ELR (cell line): ENCODE measurements at places on chromosomes 12 and 14.

- no peak for DNase-seq
Measured at GRCh38 chr12:68506619-68507018, 104.1 kb upstream of the RAP1B start.

- DNase-seq: no peak
Measured at GRCh38 chr14:42130815-42131214, 524.1 kb downstream of the LRFN5 start.

DNA sequence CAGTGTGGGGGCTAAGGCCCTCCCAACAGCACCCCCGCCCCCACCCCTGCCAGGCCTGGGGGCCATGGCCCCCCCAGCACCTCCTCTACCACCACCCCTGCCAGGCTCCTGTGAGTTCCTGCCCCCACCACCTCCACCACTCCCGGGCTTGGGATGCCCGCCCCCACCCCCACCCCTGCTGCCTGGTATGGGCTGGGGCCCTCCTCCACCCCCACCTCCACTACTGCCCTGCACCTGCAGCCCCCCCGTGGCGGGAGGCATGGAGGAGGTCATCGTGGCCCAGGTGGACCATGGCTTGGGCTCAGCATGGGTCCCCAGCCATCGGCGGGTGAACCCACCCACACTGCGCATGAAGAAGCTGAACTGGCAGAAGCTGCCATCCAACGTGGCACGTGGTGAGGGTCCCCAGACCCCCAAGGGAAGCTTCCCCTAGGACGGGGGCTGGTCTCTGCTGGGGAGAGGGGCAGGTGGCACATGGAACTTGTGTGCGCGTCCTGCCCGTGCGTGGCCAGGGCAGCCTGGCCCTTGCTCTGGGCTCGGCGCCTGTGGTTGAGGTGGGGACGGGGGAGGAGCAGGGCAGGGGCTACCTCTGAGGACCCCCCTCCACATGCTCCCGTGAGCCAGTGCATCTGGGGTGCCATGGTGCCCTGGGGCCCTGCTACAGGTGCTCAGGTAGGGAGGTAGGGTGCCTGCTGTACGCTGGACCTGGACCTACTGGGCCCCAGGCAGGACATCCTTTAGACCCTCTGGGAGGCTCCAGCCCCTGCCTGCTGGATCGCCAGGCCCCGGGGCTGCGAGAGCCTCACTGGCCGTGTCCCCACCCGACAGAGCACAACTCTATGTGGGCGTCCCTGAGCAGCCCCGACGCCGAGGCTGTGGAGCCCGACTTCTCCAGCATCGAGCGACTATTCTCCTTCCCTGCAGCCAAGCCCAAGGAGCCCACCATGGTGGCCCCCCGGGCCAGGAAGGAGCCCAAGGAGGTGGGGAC is 16.1 kb upstream of the ADSS1 start:
- no peak for DNase-seq

GRCh38 chr14:105484997-105485393 is 1.7 kb upstream of the CRIP1 start:
- DNase-seq: no peak

DNA sequence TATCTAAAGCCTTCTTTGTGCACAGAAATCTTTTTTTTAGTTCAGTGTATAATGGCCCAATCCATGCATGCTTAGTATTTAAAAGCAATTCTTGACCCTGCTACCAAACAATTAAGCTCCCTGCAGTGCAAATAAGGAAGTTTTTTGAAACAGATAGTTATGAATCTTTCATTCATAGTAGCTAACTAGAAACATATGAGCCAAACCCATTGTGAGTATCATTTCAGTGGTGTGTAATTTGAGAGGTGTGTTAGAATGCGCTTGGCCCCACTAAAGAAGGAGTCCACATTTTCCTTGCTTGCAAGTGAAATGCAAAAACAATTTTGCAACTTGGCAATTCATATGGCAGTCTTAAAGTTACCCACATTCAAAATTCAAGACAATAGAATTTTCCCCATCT is 14.4 kb downstream of the EPS8 start:
- DNase-seq: no peak

- DNase-seq: no peak
Measured at GRCh38 chr14:25095736-25096437, 45.9 kb upstream of the STXBP6 start.

DNA sequence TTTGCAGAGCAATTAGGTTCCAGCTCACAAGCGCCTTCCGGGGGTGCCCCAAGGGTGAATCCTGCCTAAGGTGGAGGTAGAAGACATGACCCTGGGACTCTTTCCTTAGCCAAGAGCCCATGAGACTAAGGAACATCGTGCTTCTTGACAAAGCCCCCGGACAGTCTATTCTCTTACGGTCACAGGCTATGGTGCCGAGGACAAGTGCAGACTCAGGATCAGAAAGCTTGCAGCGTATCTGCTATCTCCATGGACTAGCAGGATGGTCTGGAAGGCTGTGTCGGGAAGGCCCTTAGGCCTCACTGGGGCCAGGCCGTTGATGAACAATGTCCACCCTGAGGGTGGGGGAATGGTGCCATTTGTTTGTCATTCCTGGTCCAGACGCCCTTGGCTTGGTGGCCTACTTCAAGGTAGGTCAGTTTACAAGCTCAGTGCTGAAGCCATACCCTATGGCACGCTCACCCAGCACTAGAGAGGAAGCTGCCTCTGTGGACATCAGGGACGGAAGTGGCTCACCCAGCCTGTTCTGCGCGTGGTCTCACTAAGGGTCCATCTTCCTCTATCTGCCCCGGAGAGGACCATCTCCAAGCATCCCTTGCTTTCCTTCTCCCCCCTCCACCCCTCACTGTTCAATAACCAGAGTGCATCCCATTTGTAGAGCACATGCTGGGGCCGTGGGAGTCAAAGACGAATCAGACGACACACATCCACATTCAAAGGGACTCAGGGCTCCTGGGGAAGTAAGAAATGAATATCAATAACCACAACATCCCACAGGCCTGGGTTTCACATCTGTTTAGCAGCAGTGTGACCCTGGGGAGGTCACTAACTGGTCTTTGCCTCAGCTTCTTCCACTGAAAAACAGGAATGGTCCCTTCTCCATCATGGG is 45.0 kb upstream of the IQSEC3 start:
- DNase-seq: no peak

DNA sequence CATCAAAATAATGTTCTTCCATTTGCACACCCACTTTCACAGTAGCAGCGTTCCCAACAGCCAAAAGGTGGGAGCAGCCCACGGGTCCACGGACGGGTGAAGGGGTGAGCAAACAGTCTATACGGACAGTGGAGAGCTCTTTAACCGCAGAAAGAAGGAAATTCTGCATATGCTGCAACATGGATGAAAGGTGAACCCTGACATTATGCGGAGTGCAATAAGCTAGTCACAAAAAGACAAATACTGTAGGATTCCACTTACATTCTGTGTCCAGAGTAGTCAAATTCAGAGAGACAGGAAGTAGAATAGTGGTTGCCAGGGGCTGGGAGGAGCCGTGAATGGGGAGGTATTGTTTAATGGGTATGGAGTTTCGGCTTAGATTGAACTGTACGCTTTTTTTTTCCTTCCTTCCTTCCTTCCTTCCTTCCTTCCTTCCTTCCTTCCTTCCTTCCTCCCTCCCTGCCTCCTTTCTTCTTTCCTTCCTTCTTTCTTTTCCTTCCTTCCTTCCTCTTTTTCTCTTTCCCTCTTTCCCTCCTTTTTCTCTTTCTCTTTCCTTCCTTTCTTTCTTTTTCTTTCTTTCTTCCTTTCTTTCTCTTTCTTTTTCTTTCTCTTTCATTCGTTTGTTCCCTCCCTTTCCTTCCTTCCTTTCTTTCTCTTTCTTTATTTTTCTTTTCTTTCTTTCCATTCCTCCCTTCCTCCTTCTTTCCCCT is 15.8 kb upstream of the ANKRD9 start:
- DNase-seq: peak; percentile 75

GRCh38 chr12:42525444-42525843 is 64.1 kb downstream of the PRICKLE1 start:
- DNase-seq: no peak

DNA sequence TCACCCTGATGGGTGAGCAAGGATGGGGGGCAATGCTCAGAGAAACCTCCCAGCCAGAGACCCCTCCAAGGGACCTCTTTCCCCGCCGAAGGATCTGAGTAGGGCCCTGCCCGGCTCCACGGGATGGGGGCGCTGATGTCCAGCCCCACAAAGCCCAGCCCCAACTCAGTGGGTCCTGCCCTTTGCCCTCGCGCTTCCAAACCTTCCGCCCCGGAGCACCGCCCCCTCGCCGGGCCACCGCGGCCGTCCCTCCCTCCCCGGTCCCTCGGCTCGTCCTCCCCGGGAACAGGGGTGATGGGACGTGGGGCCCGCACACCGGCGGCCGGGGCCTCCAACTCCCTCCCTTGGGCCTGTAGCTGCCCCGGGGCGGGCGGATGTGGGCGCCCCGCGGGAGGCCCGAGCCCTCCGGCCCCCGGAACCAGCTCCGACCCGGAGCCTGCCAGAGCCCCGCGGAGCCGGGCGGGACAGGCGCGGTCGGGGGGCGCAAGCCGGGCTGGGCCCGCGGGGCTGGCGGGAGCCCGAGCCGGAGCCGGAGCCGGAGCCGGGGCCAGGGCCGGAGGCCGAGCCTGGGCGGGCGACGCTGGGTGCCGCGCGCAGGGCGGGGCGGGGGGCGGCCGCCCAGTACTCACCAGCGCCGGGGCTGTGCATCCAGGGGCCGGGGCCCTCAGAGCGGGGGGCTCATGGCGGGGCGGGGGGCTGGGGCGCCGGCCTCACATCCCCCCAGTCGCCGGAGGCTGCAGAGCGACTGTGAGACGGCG is 386 bp downstream of the HDAC7 start:
- peak; percentile 50 for DNase-seq
